Hematopoietic multipotent progenitor cell treated with erythropoietin and hydrocortisone succinate and interleukin-3 and kit ligand, for 17 days (in vitro differentiated cells): ENCODE measurements at places on chromosomes 3 and 15.

- no peak for DNase-seq
Observed at GRCh38 chr3:71565976-71566375, 17.6 kb downstream of the FOXP1 start.

- peak; percentile 49 for DNase-seq
Observed at GRCh38 chr15:75723847-75724660, 11.4 kb upstream of the CSPG4 start.

GRCh38 chr15:49900903-49901235 lies 218.2 kb downstream of the ATP8B4 start:
- no peak for DNase-seq

DNA sequence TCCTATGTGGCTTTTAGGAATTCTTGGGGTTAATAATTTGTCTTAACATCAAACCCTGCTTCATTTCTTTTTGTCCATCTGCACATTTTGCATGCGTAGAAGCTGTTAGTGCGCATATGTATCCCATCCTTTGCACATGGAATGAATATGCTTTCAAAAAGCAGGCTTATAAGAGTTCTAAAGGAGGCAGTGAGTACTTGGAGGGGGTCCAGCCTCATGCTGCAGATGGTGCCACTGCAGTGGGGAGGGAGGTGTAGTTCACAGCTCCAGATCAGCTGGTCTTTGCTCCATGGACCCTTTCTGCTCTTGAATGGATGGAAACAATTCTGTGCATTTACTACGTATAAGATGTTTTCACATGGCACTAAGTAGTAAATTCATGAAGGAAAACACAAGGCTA lies 20.7 kb upstream of the SSR3 start:
- DNase-seq, result no peak

- DNase-seq, result no peak
Observed at GRCh38 chr15:94455297-94455696, 223.9 kb downstream of the MCTP2 start.

DNA sequence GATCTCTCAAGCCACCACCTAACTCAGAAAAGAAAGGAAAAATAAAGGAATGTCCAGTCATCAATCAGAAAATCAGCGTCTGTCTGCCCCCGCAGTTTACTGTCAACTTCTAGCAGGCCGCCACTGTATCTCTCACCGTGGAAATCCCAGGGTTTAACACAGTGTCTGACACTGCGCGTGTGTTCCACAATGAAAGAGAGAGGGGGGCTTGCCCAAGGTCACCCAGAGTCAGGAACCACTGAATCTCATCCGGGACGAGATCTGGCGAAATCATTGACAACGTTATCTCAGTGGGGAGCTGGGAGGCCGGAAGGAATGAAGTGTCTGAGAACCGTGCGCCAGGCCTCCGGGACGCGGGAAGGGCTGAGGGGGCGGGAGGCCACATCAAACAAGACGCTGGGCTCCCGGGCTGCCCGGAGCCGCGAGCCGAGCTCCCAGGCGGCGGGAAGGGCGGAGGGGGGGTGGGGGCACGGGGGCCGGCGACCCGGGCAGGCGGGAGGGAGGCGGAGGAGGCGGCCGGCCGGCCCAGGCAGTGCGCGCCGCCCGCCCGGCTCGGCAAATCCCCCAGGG lies 2.2 kb upstream of the HES1 start:
- DNase-seq, result no peak

DNA sequence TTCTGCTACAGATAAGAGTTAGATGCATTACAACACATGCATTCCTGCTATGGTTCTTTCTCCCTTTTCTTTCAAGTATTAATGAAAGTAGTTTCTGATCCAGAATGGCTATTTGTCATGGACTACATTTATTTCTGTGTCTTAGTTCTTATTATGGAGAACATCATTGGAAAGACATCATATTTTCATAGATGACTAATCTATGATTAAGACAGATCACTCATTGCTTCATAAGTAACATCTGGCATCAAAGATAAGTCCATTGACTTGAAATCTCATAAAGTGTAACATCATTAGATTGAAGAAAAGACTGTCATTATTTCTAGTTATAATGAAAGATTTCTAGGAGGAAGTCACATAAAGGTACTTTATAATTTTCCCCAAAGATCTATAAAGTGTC lies 366.7 kb downstream of the NSUN3 start:
- no peak for DNase-seq

- no peak for DNase-seq
Observed at GRCh38 chr15:98643115-98643514, 5.2 kb upstream of the IGF1R start.

DNA sequence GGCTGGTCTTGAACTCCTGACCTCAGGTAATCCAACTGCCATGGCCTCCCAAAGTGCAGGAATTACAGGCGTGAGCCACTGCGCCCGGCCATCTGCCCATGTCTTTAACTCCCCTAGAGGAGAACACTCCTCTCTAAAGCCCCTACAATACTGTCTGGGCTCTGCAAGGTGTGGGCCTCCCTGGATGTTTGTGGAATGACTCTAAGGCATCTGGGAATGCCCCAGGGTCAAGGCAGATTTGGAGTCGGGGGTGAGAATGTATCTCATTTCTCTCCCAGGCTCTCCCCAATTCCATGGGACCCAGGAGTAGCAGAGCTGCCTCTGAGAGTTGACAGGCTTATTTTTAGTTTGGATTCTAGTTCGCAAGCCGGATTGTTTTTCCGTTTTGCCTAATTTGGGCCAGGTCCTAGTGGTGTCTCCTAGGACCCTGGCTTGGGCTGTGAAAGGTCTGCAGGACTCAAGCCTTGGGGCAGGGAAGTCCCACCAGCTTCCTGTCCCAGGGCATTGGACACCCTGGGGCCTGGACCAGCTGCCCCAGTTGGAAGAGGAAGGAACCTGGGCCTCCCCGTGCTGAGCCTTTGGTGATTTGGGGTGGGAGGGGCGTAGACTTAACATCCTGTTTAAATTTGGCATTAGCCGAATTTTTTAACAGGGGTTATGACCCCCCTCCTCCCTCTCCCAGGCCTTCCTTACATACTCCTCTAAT lies 53.5 kb downstream of the MAGEF1 start:
- no peak for DNase-seq

DNA sequence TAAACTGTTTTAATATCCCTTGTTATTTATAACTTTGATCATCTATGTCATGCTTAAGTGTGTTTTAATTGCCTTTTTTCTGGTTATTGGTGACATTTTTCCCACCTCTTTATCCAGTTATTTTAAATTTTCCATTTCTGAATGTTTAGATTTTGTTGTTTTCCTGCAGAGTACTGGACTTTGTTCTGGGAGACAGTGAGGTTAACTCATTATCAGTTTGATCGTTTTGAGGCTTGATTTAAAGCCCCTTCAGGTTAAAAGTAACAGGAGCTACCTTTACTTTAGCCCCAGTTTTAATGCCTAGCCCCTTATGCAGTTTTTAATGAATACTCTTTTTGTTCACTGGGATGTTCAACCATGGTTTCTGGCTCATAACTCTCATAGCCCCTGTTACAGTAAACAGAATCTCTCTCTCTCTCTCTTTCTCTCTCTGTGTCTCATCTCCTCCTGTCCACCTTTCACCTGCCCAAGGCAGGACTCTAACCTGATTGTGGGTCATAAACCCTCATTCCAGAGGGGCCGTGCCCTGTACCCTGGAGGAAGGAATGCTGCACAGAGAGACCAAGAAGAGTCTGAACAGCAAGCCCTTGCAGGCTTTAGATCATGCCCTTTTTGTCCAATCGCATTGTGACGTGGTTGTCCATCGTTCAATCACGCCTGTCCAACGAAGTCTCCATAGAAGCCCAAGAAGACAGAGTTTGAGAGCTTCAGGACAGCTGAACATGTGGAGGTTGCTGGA lies 91.8 kb upstream of the WDR72 start:
- DNase-seq, result no peak

GRCh38 chr3:151837057-151837456 lies 23.1 kb downstream of the AADAC start:
- DNase-seq, result no peak

- DNase-seq, result no peak
Observed at GRCh38 chr3:124275412-124275811, 283.5 kb upstream of the ROPN1 start.

DNA sequence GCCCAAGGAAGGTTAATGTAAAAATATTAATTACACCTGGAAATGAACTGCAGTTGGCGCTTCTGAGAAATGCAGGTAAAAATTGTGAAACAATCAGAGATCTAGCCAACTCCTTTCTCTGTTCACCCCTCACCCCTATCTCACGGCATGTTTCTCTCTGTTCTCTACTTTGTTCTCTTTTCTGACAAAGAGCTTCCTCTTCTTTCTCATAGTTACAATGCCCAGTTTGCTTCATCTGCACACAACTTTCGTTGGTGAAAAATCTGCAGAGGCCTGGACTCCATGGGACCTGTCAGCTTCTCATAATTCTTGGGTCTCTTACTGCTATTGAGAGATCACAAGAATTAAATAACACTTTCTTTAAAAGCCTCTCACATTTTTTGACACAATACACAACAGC lies 212.9 kb upstream of the LRRN1 start:
- no peak for DNase-seq

- DNase-seq, result no peak
Observed at GRCh38 chr15:74636984-74637383, 21.3 kb downstream of the CLK3 start.

DNA sequence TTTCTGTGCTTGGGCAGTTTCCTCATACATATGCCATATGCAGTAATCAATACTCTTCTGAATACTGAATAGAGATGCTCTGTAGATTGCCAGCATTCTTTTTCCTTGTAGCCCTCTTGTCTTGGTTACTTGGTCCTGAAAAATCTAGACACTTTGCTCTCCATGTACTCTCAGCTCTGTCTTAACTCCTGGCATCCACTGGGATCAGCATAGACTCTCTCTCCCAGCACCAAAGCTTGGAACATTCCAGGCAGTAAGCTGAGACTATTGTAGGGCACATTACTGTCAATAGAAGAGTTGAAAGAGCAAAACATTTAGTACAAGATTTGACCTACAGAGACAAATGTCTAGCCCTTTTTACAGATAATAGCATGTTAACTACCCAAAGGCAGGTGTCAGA lies 1100.3 kb downstream of the TBL1XR1 start:
- DNase-seq, result no peak

DNA sequence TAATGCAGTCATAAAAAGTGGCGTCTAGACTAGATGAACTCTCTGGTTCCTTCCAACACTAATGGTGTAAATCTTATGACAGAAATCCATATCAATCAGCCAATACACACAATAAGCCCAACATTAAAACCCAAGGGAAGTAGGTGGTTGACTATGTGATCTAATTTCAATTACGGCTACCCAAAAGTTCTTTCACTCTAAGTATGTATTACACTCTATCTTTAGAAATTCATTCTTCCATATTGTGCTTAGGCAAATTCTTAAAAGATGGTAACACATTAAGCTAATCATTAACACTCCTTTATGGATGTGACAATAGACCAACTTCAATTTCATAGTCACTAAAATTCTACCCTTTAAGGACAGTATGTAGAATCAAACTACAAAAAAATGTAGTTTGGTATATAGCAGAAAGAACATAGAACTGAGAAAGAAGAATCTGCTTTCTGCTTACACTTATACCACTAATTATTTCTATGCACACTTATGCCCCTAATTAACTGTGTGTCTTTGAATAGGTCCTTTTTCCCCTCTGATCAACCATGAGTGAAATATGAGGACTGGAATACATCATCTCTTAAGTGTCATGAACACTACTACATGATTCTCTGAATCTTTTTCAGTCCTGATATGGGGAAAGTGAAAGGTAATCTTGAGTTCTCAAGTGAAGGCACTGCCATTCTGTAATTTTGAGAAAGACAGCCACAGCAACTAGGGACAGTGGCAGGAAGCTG lies 557.6 kb downstream of the IGSF11 start:
- DNase-seq, result no peak

DNA sequence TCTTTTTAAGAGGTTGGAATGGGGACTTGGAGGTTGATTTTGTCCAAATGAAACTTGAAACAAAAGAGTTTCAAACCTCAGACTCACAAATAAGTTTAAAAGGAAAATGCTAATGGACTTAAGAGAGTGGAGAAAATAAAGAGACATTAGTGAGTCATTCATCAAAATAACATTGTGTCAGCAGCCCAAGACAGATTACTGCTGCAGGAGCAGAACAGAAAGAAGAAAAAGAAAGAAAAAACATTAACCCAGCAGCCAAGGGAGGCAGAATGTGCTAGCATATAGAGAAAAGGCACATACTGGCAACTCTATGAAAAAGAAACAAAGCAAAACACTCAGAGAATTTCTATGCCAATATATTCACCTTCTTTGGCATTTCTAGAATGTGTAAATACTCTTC lies 42.6 kb downstream of the ADAMTS9 start:
- no peak for DNase-seq

DNA sequence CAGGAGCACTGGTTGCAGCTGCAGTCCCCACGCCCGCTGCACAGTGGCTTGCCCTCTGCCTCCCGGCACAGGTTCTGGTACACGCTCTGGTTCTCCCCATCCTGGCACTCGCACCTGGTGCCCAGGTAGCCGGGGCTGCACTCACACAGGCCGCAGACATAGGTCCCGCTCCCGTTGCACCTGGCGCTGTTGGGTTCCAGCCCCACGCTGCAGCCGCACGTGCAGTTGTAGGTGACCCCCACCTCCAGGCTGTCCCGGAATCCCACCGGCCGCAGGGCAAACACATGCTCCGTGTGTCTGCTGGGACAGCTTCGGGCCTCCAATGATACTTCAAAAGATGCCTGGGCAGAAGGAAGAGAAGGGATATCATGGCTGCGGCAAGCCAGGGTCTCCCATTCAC lies 66.2 kb downstream of the UMPS start:
- no peak for DNase-seq

DNA sequence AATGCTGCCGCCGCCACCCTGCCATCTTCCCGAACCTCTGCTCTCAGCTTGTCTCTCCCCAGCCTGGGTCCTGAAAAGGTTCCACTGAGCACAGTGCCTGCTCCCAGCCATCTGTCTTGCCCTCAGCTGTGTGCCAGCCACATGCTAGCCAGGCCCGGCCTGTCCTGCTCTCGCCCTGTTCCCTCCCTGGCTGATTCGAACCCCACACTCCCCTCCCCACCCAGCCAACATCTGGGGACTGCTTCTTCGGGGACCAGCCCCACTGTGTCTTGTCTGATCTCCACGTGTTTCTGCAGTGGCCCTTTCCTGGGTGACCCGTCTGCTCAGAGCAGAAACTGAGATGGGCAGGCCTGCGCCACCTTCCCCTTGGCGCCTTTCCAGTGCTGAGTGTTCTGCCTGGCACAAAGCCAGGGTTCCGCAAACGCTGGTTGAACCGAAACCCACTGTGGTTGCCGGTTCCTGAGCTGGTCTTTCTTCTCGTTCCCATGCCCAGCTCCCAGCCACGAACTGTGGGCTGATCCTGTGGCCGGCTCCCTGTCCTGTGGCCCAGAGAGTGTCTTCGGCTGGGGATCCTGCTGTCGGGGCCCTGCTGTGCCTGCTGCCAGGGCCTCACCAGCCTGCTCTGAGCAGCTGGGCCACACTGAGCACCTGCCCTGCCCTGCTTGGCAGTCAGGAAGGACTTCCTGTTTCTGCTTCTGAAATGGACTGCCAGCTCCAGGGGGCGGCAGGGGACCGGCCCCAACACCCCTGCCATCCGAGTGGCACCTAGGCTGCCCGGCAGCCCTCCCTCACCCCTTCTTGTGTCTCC lies 62.7 kb upstream of the KLF13 start:
- peak; percentile 98 for DNase-seq

GRCh38 chr3:191119415-191120295 lies 79.4 kb upstream of the OSTN start:
- DNase-seq, result no peak

GRCh38 chr3:160784853-160785252 lies 28.8 kb downstream of the PPM1L start:
- no peak for DNase-seq
